ENCODE measurements at places on chromosomes 3 and 15. TPM values are rescaled to one million over a fixed set of nuclear protein-coding genes. Genes with fewer than 3 reads are reported as not detected.

The ANKRD63 gene
- 0.28 TPM for total RNA-seq

The DNASE1L3 gene
- total RNA-seq, result 2.4 TPM

The CCR9 gene
- total RNA-seq, result not detected

The PROK2 gene
- not detected for total RNA-seq

The STX19 gene
- total RNA-seq, result not detected

The LDHAL6B gene
- total RNA-seq, result not detected

The TEX55 gene
- not detected for total RNA-seq

GRCh38 chr3:150519026-150519425 lies 27.3 kb downstream of the SERP1 start:
- no peak for DNase-seq

GRCh38 chr15:28271697-28272260 lies 50.2 kb downstream of the HERC2 start:
- DNase-seq, result no peak

DNA sequence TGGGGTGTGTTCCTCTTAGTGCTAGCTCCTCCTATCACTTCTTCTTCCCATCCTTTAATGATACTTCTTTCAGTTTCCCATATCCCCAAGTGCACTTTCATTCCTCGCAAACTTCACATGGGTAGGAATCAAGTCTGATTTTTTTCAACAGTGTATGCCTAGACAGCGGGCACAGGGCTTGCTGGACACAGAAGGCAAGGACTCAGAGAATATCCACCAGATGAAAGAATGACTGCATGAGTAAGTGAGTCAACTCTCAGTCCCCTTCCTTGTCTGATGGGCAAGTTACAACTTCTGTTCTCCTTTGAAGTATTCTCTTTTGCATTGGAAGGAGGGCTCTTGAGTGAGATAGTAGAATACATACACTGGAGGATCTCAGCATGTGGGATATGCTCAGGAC lies 3.1 kb upstream of the SQOR start:
- DNase-seq, result no peak

DNA sequence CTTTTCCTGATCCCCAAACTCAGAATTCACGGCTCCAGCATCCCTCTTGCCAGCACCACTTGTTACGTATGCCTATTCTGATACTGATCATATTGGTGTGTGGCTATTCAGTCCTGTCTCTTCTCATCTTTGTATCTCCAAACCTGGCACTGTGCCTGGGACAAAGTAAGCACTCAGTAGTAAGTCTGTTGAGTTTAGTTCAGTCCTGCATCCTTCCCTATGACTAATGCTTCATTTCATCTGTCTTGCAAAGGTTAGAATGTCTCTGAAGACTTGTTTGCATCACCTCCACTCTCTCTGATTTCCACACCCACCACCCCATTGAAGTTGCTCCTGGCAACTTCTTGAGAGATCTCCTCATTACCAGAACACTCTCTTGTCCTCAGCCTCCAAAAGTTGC lies 80.3 kb downstream of the HMG20A start:
- DNase-seq, result no peak

DNA sequence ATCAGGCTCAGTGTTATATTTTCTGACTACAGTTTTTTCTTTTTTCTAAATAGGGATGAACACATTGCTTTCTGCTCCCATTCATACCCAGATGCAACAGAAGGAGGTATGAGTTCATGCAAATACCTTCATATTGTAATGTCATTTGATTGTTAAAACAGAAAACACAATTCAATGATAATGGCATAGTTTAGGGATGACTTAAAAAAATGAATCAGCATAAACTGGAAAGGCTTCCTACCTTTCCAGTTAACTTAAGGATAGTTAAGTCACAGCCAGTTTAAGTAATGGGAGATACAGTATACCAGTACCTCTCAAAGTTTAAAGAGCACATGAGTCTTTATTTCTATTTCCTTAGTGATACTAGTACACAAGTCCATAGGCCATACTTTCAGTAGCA lies 24.9 kb downstream of the KNL1 start:
- no peak for DNase-seq

DNA sequence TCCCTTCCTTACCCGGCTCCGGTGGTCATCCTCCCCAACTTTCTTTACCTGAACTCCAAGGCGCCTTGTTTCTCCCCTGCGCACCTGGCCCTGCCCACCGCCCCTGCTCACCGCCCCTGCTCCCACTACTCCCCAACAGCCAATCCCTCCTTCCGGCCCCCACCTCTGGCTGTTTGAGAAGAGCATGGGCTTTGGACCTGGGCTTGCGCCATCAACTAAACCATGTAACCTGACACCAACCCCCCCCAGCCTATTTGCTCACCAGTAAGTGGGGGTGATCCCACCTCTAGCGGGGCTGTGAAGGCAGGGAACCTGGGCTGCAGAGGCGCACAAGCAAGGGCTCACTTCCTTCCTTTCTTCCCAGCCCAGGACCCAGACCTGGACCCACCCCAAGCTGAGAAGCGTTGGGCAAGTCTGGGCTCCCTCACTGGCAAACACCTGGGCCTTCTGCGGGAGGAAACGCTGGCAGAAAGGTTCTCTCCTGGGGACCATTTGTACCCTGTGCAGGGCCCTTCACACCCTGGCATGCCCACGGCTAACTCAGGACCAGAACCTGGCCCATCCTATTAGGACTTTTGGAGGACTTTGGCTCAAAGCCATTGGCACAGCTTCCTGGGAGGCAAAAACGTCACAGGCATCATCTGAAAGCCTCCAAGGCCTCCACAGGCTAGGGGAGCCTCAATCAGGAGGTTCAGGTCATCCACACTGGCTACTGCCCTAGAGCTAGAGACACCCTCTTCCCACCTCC lies at the start of gene PLXNB1:
Gene PLXNB1 (minus strand): TSS at position 127 of the 748 bp plus-strand sequence. CDS start 5,475 bp downstream, outside the sequence.
- peak; percentile 83 for DNase-seq

- DNase-seq, result no peak
These were observed 402.2 kb upstream of the PROK2 start for GRCh38 chr3:72187131-72187530.

DNA sequence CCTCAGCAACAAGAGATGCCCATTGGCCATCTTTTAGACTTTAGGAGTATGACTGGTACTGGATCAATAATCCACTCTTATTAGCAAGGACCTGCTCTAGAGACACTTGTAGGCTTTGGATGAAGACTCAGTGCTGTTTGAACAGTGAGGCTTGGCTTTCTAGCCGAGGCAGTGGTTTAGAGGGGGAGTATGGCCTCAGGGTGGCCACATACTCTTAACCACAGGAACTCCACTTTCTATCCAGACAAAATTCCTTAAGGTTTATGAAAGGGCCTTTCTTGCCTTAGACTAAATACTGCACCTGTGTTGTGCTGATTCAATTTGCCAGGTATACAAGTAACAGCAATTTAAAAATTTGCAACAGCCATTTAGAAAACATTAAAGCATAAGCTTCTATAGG lies 1046.3 kb downstream of the DIPK2A start:
- no peak for DNase-seq

DNA sequence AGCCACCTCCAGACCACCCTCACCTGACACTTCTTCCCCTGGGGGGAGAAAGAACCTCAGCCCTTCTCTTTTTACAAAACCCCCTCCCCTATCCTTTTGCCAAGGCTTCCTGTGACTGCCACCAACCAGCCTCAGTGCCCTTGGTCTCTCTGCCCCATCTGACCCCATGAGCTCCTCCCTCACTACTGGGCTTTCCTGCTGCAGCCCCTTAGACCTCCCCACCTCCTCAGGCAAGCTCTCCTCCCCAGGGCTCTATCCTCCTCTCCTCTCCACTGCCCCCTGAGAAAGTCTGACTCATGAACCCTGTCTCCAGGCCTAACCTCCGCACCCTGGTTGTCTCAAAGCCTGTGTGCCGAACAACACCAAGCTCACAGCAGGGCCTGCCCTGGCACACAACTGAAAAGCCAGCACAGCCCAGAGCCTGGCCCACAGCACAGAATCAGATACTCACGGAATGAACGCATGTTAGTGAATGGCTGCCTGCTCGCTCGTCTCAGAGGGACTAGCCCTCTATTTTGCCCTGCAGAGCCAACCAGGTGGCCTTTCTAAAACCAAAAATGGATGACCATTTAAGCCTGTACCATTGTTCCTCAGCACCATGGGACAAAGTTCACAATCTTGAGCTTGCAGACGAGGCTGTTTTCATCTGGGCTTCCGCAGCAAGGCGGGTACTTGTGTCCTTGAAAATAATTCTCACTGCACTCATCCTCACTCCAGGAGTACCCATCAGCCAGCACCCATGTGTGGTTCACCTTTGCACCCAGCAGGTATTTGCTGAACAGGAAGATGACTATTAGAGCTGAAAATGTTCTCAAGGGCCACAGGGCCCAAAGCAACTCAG lies 1.7 kb downstream of the CHDH start:
- no peak for DNase-seq

DNA sequence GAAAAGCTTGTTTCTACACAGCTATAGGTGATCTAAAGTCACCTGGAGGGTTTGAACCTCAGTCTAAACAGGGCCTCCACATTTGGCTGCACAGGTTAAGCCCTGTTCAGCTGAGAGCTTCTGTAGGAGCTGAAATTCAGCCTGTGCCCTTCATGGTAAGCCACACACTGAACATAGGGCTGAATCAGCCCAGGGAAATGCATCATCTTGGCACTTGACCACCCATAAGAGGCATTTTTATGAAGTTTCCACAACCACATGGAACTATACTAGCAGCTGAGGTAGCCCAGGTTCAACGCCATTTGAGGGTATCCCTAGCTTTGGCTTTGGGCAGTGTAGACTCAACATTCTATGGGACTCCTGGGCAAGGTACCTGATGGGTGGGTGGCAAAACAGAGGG lies 126.8 kb downstream of the FAM174B start:
- DNase-seq, result no peak

DNA sequence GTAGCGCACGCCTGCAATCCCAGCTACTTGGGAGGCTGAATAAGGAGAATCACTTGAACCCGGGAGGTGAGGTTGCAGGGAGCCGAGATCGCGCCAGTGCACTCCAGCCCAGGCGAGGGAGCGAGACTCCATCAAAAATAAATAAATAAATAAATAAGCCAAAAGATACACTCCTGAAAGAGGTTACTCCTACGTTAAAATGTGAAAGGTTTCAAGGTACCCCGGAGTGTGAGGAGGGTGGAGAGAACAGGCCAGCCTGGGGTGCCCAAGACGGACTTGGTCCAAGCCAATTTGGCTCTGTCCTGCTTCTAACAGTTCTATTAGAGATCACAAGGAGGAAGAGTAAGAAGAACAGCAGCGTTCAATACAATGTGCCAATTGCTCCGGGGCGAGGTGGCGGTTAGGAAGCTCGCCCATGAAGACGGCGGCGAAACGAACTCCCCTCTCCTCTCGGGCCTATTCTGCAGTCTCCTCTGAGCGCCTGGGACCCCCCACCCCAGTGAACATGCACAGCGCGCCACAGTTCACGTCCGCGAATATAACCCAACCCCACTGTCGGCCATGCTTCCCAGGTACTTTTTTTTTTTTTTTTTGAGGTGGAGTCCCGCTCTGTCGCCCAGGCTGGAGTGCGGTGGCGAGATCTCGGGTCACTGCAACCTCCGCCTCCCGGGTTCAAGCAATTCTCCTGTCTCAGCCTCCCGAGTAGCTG lies 942 bp downstream of the ELP6 start:
- peak; percentile 33 for DNase-seq

DNA sequence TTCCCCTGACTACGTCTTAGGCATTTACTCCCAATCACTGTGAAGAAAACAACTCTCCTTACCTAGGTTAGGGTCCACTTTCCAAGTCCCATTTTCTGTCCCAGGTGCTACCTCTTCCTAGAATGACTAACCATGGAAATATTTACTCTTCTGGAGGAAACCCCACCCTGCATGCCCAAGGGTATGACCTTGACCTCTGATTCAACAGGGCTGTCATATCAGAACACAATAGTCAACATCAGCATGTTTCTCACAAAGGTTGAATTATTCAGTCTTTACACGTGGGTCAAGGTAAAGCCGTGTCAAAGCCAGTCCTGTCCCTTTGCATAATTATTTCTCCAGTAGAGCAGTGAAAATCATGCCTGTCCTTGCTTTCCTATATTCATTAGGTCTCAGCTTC lies 4.3 kb upstream of the FRMD5 start:
- no peak for DNase-seq
